ENCODE measurements at places on chromosomes 2 and 18.

- no peak for DNase-seq
Observed at GRCh38 chr2:38187541-38188011, 111.6 kb upstream of the CYP1B1 start.

GRCh38 chr2:142423603-142424002 lies 292.8 kb upstream of the LRP1B start:
- no peak for DNase-seq

DNA sequence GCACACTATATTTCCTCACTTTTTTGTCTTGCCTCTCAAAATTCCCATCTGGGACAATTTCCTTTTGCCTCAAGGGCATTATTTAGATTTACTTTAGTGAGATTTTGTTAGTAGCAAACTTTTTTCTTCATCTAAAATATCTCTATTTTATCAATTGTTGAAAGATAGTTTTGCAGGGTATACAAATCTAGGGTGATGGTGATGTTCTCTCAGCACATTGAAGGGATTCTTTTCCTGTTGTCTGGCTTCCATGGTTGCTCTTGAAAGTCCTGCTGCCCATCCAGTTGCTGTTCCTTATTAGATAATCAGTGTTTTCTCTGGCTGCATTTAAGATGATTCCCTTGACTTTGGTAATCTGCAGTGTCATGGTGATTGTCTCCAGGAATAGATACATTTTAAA lies 48.1 kb downstream of the NPAS2 start:
- no peak for DNase-seq

DNA sequence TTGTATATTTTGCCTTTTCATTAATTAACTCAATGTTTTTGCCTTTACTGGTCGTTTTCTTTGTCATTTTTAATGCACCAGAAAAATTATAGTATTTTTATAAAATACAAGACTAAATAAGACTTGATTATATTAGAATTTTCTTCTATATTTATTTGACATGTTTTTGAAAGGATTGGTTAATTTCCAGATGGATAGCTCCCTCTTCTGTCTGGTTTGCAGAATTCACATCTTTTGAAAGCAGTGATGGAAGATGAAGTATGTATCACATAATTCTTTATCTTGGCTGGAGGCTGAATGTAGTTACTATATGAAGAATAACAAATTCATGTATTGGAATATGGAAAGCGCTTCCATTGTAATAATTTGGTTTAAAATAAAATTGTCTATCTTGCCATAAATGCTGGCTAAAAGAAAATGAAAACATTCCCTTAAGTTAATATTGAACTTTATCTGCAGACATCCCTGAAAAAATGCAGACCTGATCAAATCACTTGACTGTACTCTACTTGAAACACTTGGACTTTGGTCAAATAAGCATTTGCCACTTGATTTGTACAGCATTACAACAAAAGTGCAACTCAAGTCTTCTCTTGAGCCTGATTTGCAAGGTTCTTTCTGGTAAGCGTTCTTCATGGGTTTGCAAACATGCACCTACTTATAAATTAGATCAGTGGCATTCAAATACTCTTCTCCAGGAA lies 86.3 kb upstream of the EFEMP1 start:
- peak; percentile 62 for DNase-seq
